ENCODE measurements at places on chromosomes 7 and 10.

DNA sequence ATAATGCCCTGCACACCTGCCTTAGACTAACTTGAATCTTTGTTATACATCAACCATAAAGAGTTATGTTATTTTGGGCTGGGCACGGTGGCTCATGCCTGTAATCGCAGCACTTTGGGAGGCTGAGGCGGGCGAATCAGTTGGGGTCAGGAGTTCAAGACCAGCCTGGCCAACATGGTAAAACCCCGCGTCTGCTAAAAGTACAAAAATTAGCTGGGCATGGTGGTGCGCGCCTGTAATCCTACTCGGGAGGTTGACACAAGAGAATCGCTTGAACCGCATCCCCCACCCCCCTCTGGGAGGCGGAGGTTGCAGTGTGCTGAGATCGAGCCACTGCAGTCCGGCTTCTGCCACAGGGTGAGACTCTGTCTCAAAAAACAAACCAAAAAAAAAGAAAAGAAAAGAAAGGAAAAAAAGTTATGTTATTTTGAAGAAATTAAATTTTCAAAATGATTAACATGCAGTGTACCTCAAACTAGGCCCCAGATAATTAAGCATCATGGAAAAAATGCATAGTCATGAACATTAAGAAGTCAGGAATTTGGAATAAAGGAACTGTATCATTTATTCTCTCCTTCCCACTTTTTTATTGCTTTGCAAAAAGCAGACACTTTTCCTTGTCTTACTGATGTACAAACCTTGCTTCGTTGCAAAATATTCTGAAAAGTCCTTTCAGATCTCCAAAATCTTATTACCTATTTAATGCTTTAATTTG is 43.3 kb downstream of the STAM start:
- DNase-seq: no peak

GRCh38 chr10:22468570-22469320 is 123.4 kb downstream of the SPAG6 start:
- DNase-seq: no peak

GRCh38 chr10:76010703-76011102 is 579.3 kb downstream of the LRMDA start:
- no peak for DNase-seq

GRCh38 chr10:129949891-129950291 is 14.2 kb downstream of the EBF3 start:
- DNase-seq: peak; percentile 83

DNA sequence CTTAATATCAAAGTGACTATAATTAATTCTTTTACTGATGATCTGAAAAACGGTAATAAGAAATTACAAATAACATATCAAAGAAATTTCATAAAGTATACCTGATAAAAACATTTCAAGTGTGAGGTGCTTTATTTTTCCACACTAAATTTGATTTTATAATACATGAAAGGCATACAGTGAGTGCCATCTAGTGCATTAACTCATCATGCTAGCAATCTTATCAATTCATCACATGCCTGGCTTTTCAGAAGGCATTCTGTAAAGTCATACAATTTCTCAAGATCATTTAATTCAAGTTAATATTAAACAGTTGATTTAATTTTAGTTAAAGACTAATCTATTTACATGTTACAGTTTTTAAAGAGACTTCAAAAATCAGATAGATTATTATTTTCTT is 1020.9 kb downstream of the GATA3 start:
- no peak for DNase-seq

DNA sequence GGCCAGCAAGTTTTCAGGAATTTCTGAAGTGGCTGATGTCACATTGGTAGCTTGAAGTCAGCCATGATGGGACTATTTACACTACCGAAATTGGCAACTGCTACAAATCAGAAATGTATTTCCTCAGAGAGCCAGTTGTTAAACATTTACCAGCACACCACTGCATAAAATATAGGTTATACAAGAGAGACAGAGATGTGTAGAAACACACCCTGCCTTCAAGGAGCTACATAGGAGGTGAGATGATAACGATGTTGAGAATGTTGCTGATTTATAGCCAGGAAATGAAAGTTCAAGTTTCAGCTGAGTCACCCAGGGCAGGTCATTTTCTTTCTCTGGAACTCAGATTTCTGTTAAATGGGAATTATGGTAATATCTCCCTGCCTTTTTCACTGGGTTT is 46.0 kb upstream of the TCF7L2 start:
- no peak for DNase-seq

DNA sequence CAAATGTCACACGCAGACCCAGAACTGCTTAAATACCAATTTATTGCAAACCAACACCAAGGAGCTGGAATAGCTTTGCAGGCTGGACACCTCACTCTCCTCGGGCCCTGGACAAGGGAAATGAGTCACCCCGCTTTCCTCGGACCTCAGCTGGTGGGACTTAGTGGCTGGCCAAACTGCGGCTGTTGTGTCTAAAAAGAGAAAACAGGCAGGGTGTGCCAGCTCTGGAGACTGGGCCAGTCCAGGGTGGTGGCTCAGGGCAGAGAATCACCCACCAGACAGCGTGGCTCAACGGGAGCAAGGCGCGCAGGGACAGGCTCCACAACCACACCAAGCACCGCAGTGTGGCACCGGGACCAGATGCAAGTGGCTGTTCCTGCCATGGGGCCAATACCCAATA is 58.2 kb upstream of the CAMK2B start:
- DNase-seq: no peak

GRCh38 chr10:87503886-87504285 is 807 bp upstream of the MINPP1 start:
- no peak for DNase-seq

GRCh38 chr7:7897949-7898515 is 70.6 kb upstream of the GLCCI1 start:
- no peak for DNase-seq

DNA sequence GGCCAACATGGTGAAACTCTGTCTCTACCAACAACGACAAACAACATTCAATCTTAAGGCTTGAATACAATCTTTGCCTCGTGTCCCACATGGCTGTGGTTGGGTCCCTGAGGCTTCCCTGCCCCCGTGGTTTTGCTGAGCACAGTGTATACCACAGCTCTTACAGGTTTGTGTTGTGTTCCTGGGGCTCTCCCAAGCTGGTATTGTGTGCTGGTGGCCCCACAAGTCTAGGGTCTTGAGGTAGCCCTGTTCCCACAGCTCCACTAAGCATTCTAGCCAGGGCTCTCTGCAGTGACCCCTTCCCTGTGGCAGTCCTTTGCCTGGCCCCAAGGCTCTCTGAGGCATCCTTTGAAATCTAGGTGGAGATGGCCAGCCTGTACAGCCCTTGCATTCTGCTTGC is 68.0 kb upstream of the CCNY start:
- no peak for DNase-seq

DNA sequence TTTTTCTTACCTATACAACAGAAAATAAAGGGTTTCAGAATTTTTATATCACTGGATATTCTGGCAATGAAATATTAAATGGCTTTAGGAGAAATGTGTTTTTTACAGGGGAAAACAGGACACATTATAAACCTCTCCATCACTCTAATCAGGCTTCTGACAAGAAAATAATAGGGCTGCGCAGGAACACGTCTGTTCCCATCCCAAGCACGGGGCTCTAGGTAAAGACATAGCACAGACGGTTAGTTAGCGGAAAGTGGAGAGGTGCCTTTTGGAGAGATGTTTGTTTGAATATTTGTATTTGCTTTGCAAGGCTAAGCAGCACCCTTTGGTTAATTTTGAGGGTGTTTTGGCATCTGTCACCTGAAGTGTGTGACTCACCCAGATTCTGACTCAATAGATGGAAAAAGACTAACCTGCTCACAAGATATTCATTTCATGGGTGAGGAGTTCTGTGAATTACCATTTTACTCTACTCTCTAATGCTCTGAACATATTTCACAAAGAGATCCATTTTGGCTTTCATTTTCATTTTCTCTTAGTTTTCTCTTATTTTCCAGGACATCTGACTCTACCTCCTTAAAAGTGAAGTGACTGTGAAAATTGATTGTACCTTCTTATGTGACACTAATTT is 174.5 kb upstream of the AKR1E2 start:
- no peak for DNase-seq

DNA sequence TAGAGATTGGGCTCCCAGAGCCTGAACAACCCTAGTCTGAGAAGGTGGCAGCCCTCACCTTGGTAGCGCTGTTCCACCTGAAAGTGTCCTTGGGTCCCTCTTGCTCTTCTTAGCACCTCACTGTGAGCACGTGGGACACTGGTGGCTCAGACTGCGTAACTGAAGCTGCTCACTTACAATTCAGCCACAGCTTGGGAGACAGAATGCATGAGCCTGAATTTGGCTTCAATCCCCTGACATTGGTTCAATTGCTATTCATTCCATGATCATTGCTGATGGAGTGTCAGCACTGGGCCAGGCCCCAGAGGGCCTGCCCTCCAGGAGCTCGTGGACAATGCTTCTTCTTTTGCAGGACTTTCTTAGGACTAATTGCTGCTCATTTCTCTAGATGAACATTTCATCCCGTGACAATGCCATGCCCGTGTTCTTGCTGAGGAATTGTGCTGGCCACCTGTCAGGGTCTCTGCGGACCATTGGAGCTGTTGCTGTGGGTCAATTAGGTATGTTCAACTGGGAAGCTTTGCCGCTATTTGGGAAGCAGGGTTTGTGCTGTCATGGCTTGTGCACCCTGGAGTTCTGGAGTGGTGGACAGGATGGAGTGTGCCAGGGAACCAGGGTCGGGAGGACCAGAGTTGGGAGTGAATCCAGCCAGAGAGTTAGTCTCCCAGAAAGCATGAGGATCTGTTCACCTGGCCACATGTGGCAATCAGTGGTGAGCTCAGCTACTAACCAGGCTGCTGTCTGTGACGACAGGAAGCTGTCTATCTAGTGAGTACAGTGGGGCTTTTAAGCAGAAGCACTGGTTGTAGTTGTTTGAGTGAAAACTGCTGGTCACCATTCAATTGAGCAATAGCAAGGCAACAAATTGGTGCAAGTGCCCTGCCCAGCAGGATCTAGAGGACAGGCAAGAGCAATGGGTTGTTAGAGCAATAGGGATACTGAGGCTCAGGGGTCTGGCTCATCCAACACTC is 105.1 kb downstream of the WDFY4 start:
- DNase-seq: no peak

GRCh38 chr7:108662783-108663362 is 93.2 kb downstream of the DNAJB9 start:
- DNase-seq: no peak

- no peak for DNase-seq
Measured at GRCh38 chr10:132665946-132666704, 119.8 kb downstream of the NKX6-2 start.

DNA sequence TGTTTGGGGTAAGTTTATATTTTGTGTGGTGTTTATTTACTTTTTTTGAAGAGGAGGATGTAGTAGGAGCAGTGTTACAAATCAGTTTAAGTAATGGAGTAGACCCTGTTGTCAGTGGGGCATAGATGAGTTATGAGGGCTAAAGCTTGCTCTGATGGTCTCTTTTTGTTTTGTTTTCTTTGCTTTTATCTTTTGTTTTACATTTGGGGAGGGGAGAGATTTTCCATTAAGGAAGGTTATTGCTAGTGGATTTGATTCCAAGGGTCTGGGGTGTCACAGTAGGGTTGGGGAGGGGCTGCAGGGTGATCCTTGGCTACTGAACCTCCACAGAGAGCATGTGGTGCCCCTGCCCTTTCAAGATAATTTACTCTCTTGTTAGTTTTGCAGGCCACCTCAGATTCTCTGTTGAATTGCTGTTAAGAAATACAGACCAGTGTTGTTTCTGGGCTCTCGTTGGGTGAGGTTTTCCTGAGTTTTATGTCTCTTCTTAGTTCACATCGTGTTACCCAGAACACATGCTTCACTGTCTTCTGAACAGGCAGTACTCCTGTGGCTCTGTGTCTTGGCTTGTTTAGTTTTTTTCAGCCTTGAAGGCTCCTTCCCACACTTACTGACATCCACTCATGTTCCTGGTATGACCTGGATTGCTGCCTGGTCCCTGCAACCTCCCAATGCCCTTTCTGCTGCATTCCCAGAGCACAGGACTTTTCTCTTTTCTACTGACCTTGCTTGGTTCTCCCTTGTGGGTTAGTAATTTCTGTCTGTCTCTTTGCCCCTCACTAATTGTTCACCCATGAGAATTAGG is 4.2 kb downstream of the KIFBP start:
- peak; percentile 52 for DNase-seq

- DNase-seq: no peak
Measured at GRCh38 chr7:94687076-94687475, 31.1 kb upstream of the SGCE start.

DNA sequence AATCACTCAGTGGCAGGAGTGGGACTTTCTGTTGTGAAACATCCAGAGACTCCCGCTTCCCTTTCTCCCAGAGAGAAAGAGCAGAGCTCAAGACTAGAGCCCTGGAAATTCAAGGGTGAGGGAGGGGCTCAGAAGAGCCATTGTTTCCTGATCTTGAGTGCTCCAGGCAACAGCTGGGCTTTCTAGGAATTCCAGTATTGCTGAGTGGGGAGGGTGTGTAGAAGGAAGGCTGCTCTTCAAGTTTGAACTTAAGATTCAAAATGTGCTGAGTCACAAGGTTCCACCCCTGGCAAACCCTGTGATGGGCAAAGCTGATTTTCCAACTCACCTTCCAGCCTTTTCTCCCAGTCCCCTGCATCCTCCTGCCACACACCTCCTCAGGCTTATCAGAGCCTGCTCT is 42.3 kb upstream of the MSRB2 start:
- DNase-seq: no peak

DNA sequence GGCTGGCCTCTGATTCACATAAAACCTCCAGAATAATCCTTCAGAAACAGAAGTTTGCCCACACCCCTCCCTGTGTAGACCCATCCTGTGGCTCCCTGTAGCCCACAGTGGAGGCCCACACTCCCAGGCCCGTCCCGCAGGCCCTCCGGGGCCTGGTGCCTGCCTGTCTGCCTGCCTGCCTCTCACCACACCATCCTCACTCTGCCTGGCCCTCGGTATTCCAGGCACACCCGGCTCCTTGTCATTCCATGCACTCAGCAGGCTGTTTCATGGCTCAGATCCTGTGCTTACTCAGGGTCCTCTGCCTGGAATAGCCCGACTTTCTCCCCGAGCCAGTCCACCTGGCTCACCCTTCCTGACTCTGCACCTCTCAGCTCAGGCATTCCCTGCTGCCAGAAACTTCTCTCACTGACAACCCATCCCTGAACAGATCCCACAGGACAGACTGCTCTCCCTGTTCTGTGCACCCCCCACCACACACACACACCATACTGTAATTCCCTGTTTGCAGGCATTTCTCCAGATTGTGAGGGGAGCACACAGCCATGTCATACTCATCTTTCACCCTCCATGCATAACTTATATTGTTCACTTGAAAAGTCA is 498.0 kb upstream of the ZMIZ1 start:
- no peak for DNase-seq

DNA sequence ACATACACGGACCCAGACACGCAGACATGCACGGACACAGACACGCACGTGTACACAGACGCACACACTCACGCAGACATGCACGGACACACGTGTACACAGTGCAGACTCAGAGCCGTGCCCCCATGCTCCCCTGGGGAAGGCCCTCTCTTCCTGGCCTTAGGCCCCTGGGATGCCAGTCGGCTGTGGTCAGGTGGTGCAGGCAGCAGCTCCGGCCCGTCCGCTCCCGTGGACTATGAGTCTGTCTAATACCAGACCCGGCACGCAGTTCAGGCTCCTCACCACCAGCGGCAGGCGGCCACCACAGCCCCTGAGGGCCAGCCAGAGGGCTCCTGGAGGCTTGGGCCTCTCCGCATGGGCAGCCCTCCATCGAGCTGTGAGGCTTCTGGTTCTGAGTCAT is 52.0 kb upstream of the NKX6-2 start:
- DNase-seq: no peak

All from left ventricle myocardium superior (tissue), 1 donor.